ENCODE measurements at places on chromosomes 4 and X.

- DNase-seq = no peak
Observed at GRCh38 chrX:47158131-47158530, 13.1 kb downstream of the RBM10 start.

- no peak for DNase-seq
Observed at GRCh38 chr4:10035130-10035529, 13.8 kb upstream of the SLC2A9 start.

- DNase-seq = no peak
Observed at GRCh38 chr4:139866276-139866962, 200.8 kb downstream of the MGST2 start.

DNA sequence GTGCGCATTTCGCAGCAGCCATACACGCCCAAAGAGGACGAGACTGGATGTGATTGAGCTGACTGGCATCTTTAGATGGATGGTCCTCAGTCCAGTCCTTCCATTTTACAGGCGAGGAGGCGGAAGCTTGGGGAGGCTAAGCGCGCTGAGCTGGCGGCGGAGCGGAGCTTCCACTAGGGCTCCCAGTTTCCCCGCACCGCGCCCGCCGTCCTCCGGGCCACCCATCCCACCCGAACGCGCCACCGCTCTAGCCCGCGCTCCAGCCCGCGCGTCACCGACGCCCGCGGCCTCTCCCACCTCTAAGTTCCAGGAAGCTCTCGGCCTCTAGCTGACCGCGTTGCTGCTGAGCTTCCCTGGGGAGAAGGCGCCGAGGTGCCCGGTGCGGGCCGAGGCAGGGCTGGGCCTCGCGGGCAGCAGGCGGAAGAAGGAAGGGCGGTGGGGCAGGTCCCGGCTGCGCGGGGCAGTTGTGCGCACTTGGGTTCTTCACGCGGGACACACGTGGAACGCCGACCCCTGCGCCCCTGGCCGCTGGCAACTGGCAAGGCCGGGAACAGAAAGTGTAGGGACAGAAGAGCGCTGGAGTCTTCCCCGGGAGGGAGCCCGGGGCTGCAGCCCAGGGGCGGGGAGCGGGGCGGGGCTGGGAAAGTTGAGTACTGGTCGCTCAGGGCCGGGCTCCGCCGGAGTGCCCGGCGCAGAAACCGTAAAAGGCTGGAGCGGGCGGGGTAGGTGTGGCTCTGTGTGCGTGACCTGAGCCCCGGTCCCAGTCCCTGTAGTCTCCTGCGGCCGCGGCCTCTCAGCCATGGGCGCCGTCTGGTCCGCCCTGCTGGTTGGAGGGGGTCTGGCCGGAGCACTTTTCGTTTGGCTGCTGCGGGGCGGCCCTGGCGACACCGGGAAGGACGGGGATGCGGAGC, at the start of gene STBD1:
TSS of gene STBD1 (plus strand) at position 763 of the 911 bp plus-strand sequence. CDS start at position 800, 37 bp downstream.
- DNase-seq = no peak

GRCh38 chrX:70032792-70033191, 16.9 kb downstream of the AWAT2 start:
- no peak for DNase-seq

GRCh38 chrX:19810802-19811201, 76.6 kb downstream of the SH3KBP1 start:
- DNase-seq = no peak

GRCh38 chr4:38800961-38801450, 3.6 kb downstream of the TLR1 start:
- no peak for DNase-seq

GRCh38 chr4:169583563-169583962, 28.8 kb downstream of the NEK1 start:
- DNase-seq = no peak

DNA sequence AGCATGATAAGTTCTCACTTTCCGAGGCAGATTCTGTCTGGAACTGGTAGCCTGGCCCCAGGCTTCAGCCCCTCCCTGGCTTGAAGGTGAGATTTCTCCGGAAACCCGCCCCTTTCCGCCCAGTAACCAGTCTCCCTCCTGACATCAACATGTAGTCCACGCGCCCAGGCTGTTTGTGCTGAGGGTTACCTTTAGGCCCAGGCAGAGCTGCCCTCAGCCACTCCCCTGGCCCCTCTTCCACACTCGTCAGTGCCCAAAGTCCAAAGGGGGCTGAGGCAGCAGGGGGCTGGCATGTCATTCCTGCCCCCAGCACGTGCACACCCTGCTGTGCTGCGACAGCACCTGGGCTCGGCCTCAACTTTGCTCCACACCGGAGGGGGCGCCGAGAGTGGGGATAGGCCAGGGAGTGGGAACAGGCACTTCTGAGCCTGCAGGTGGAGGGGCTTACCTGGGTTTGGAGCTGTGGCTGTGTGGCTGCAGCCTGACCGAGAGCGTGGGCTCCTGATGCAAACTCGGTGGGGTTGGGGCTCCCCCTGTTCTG, 69.5 kb upstream of the ANK2 start:
- DNase-seq = no peak

DNA sequence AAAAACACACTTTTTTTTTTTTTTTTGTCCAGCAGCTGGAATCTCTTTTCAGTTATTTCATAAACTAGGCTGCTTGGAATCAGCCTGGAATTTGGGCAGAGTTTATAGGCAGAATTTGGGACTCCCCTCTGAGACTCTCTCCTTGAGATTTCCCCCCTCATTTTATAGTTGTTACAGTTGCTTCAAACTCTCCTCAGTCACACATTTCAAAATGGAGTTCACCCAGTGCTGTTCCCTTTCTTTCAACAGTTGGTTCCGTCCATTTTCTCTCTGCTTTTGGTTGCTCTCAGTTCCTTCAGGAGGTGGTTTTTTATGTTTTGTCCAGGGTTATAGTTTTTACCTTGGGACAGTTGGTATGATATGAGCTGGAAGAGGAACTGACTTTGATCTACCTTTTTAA, 27.5 kb downstream of the NSD2 start:
- DNase-seq = no peak

DNA sequence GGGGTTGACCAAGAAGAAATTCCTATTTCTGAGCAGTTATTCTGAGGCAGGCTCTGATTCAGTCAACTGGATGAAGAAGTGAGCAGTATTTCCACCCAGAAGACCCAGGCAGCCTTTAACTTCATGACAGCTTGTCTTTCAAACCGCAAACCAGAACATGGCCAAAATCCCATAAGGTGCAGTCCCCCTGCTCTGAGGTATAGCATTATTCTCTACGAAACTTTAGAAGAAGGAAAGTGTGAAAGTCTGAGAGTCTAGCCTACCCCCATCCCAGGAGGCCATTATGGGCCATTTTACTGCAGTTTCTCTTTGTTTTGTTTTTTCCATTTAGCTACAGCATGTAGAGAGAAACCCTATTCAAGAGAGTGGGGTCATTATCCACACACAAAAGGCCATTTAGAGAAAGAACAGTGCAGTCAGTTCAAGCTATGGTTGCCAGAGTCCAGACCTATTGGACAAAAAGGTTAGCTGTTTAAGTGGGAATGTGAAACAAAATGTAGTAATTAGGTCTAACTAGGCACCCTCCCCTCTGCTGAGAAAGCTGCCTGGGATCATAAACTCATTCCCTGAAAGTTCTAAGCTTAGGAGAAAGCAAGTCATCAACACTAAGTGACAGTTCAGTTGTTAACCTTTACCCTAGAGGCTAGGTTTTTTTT, 52.1 kb upstream of the RASGEF1B start:
- no peak for DNase-seq

- DNase-seq = peak; percentile 5
Observed at GRCh38 chr4:121070696-121071639, 1.4 kb downstream of the NDNF start.

GRCh38 chrX:9310616-9311015, 154.2 kb upstream of the TBL1X start:
- DNase-seq = no peak

DNA sequence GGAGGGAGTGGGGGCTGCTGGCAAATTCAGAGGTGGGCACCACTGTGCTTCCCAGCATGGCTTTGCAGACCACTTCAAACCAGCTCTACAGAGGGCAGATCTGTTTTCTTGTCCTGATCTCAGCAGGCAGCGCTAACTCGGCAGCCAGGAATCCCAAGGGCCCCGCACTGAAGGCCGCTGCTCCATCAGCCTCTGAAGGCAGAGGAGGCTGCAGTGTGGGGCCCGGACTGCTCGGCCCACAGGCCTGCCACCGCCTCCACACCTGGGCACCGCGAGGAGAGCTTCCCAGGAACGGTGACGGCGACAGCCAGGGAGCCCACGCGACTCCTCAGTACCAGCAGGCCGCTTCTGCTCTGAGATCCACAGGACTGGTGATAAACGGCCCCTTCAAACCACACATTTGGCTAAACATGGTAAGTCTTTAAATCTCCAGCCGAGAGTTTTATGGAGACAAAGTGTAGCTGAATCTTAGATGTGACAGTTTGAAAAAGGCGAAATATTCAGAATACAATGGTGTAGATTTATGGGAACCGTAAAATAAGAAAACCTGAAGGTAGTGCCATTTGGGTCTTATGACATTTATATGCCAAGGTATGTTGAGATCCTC, 23.6 kb downstream of the DCTD start:
- DNase-seq = no peak

DNA sequence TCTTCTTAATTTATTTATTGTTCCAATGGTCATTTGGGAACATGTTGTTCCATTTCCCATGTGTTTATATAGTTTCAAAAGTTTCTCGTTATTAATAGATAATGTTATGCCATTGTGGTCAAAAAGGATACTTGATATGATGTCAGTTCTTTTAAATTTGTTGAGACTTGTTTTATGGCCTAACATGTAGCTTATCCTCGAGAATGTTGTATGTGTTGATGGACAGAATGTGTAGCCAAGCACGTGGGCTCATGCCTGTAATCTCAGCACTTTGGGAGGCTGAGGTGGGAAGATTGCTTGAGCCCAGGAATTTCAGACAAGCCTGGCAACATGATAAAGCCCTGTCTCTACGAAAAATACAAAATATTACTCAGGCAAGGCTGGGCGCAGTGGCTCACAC, 168.5 kb upstream of the USP38 start:
- no peak for DNase-seq

GRCh38 chrX:10749113-10749512, 128.7 kb upstream of the MID1 start:
- no peak for DNase-seq

- no peak for DNase-seq
Observed at GRCh38 chrX:118493016-118493415, 2.6 kb upstream of the DOCK11 start.

GRCh38 chr4:76747563-76747962, 150.4 kb downstream of the SOWAHB start:
- no peak for DNase-seq

GRCh38 chr4:53123171-53123570, 242.7 kb downstream of the SCFD2 start:
- no peak for DNase-seq

DNA sequence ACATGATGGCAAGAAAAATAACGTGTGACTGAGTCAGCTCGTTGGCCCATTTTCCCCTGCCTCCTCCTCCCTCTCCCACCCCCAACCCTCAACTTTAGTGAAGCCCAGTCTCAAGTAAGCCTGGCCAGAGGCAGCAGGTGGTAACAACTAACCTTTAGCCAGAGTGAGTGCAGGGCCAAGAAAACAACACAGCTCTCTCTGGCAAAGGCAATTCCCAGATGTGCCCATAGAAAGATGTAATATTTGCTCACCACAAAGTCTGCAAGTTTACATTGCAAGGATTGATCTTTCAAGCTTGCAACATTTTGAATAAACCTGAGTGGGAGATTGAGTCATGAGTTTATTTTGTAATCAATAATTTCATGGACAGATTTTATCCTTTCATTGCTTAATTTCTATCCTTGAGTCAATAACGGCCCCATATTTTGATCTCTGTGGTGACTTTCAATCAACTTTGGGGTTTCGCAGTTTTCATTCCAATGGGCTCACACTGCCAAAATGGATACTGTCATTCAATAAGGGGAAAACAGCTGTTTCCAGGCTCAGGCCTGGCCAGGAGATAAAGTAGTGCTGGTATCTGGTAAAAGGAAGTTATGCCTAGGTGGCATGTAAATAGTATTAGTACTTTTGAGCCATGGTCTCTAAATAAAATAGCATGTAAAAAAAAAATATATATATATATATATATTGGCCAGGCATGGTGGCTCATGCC, 130.7 kb upstream of the TMEM164 start:
- no peak for DNase-seq

DNA sequence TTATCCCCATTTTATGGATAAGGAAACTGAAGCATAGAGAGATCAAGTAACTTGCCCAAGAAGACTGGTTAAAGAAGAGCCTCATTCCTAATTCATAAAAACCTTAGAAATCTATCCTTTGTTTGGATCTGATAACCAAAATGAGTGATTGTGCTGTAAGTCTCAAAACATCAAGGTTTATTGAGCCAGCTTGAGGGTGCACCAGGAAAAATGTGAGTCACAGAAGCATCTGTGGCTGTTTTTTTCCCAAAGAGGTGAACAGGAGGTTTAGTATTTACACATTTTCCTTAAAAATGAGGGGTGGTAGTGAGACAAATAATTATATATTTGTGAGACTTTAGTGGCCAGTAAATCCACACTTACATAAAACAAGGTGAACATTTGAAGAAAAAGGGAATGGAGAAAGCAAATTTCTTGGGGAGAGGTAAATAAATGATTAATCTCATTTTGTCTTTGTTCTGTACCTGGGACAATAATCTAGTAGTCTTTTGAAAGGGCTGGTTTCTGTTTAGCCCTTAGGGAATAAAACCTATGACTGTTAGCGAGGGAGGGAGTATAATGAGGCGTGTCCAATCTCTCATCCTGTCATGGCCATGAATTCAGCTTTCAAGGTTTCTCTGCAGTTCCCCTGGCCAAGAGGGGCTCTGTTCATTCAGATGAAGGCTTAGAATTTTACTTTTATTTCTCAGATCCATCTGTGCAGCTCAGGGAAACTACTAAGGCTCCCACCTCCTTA, 12.2 kb upstream of the FMR1 start:
- DNase-seq = no peak

DNA sequence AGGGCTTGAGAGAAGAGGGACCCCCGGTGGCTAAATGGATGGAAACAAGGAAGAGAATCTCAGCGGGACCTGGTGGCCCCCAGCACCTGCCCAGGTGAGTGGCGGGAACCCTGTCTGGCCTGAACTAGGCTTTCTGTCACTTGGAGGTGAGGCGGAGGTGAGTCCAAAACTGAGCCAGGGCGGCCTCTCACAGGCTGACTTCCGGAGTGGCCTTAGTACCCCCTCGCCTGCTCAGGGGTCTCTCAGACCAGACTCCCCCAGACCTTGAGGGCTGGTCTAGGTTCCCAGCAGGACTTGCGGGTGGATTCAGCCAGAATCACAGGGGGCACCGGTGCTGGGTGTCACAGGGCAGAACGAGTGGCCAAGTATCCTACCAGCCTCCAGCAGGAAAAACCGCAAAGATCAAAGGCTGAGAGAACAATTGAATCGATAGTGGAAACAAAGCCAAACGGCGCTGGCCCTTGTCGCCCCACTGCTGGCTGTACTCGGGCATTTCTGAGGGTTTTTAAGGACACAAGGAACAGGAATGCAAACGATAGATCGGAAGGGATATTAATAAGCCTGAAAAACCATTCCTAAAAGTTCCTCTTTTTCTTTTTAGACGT, 67.8 kb downstream of the WFS1 start:
- DNase-seq = no peak

GRCh38 chr4:121237069-121237399, 72.9 kb upstream of the TNIP3 start:
- DNase-seq = no peak

Measured in substantia nigra (tissue), 51 donors.